HCT116 (cell line): ENCODE measurements at places on chromosomes 3 and 15.
A peak's percentile ranks its signal among the peaks of the same experiment; 100 is the strongest.

GRCh38 chr3:110618512-110619226, 452.9 kb upstream of the NECTIN3 start:
- DNase-seq, result no peak
- no peak overlapping the region for H3K27ac ChIP-seq
- no peaks in the 10 kb centered on the region for H3K27me3 ChIP-seq
- H3K36me3 ChIP-seq, result no peaks in the 10 kb centered on the region
- no peaks in the 10 kb centered on the region for H3K4me1 ChIP-seq
- H3K4me3 ChIP-seq, result no peak overlapping the region

DNA sequence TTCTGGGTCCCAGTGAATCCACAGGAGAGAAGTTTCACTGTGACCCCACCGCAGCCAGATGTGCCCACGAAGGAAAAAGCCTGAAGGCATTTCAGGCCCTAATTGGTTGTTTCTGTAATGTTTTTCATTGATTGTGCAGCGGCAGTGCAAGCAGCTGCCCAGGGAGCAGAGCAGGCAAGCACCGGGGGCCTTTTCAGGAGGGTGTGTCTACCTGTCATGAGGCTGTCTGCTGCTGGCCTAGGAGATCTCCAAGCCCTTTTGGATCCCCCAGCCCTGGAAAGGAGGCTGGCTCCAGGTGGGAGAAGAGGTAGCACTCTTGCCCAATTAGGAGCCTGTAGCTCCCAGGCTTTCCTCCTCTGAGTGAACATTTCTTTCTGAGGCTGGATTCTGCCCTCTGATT, 108.8 kb downstream of the EPHB1 start:
- no peak for DNase-seq
- no peak overlapping the region for H3K27ac ChIP-seq
- no peak overlapping the region for H3K4me3 ChIP-seq
- no peaks in the 10 kb centered on the region for H3K4me1 ChIP-seq
- H3K27me3 ChIP-seq, result peaks cover 33% of the 10 kb centered on the region
- H3K36me3 ChIP-seq, result no peaks in the 10 kb centered on the region

DNA sequence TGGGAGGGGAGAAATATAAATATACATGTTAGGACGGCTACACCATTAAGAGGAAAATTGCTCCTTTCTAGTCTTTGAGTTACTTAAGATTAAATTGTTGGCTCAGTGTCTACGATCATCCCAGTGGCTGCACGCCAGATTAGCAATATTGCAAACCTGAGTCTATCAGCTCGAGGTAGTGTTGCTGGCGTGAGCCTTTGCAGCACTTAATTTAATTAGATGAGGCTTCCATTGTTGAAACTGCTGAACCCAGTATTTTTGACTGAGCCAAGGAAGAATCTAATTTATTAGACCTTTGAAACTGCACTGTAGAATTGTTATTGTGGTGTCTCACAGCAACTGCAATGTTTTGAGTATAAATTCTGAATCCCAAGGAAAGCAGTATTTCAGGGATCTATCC, 782.4 kb upstream of the ROBO1 start:
- no peaks in the 10 kb centered on the region for H3K36me3 ChIP-seq
- no peak for DNase-seq
- H3K27me3 ChIP-seq, result no peaks in the 10 kb centered on the region
- H3K4me3 ChIP-seq, result no peak overlapping the region
- H3K27ac ChIP-seq, result no peak overlapping the region

GRCh38 chr3:64961301-64961700, 273.5 kb upstream of the ADAMTS9 start:
- H3K27ac ChIP-seq, result no peak overlapping the region
- H3K36me3 ChIP-seq, result no peaks in the 10 kb centered on the region
- H3K4me3 ChIP-seq, result no peak overlapping the region
- no peaks in the 10 kb centered on the region for H3K4me1 ChIP-seq

GRCh38 chr3:53921296-53921695, 29.6 kb upstream of the SELENOK start:
- no peaks in the 10 kb centered on the region for H3K4me1 ChIP-seq
- DNase-seq, result no peak
- H3K4me3 ChIP-seq, result no peak overlapping the region
- H3K36me3 ChIP-seq, result no peaks in the 10 kb centered on the region
- peaks cover 5% of the 10 kb centered on the region; the same call in 1 of the 2 replicates for H3K27me3 ChIP-seq
- no peak overlapping the region for H3K27ac ChIP-seq

DNA sequence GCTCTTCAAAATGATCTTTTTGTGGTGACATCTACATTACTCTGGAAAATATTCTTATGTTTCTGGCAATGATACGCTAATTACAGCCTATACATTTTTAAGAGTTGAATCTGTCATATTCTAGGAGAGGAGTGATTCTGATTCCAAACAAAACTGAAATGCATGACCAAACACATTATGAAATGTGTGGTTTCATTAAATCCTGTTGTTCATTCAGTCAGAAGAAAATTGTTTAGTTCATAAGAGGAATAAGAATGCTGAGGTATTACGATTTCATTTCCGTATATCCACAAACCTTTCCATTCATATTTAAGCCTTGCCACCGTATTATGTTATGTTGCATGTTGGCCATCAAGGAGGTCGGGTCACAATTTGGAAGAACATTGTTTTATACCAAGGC, 345.1 kb downstream of the FEZF2 start:
- DNase-seq, result no peak
- no peak overlapping the region for H3K4me3 ChIP-seq
- H3K27ac ChIP-seq, result no peak overlapping the region

- no peak for DNase-seq
- H3K4me1 ChIP-seq, result no peaks in the 10 kb centered on the region
- H3K4me3 ChIP-seq, result no peak overlapping the region
- no peaks in the 10 kb centered on the region for H3K27me3 ChIP-seq
Measured at GRCh38 chr15:25345943-25346342, 92.9 kb downstream of the UBE3A start.

DNA sequence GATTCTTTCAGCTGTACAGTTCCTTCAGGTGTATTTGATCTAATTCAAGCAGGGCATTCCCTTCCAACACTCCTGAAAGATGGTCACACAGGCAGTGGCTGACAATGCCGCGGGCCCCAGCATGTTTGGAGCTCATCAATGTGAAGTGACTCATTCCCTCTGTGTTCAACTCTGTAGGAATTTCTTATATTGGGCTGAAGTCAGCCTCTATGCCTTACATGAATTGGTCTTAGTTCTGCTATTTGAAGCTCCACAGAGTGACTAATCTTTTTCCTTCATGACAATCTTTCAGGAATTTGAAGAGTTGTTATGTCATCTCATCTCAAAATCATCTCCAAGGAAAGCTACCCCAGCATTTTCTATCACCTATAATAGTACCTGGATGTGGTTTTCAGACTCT, 142.5 kb upstream of the C2CD4B start:
- H3K4me3 ChIP-seq, result no peak overlapping the region
- H3K36me3 ChIP-seq, result no peaks in the 10 kb centered on the region
- no peak overlapping the region for H3K27ac ChIP-seq
- H3K4me1 ChIP-seq, result no peaks in the 10 kb centered on the region
- H3K27me3 ChIP-seq, result no peaks in the 10 kb centered on the region

- no peaks in the 10 kb centered on the region for H3K36me3 ChIP-seq
- H3K4me1 ChIP-seq, result no peaks in the 10 kb centered on the region
- no peak overlapping the region for H3K27ac ChIP-seq
- H3K27me3 ChIP-seq, result no peaks in the 10 kb centered on the region
- H3K4me3 ChIP-seq, result no peak overlapping the region
Measured at GRCh38 chr15:40489274-40490175, 18.7 kb downstream of the CHST14 start.

DNA sequence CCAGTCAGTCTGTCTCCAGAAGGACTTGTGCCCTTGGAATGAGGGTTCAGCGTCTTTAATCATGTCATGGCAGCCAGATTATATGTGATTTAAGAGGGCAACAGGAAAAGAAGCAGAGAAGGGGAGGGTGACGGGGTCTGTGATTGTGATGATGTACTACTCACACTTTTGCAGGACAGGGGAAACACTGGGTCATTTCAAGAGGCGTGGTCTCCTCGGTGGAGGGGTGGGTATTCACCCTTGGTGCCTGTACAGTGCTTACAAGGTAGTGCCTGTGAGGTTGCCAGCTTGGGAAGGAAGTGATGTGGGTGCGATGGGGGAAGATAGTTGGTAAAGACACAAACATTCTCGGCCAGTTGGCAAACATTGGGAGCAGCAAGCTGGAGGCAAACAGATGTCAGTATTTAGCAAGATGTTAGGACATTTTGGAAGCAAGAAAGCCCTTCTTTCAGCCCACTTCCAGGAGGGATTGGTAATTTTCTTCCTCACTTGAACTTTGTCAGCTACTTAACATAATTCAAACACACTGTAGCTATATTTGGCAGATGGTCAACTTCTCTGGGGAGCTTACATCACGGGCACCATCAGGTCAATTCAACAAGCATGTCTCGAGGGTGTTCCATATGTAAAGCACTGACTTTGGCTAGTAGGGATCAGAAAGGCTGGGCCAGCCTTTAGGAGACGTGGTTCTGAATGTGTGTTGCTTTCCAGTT, 71.4 kb upstream of the ROPN1 start:
- no peak overlapping the region for H3K27ac ChIP-seq
- H3K4me3 ChIP-seq, result no peak overlapping the region
- DNase-seq, result no peak

DNA sequence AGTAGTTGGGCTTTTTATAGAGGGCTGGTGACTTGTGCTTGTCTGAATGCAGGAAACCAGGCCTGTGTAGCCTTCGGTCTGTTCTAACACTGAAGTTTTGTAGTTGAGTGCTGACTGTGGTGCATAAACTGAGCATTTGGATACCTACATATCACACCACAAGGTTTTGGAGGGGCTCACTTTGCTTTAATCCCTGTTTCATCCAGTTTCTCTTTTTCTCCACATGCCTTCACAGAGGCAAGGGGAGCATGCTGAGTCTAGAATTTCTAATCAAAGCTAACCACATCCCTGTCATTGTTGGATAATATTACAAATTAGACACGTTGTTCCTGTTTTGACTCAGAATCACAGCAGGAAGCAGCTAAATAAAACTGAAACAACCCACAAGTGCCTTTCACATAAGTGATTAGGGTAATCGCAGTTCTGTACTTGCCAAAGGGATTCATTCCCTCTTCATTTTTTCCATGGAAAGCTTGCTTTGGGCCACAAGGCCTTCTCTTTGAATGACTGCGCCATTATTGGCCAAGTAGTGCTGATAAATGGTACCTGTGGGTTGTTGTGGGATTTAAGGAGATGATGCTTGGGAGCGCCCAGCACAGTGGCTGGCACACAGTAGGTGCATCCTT, 48.9 kb downstream of the TGFBR2 start:
- H3K4me1 ChIP-seq, result peaks cover 72% of the 10 kb centered on the region
- no peak overlapping the region for H3K4me3 ChIP-seq
- peak overlapping the region; percentile 99; the same call in 1 of the 2 replicates for H3K27ac ChIP-seq
- DNase-seq, result no peak
- no peaks in the 10 kb centered on the region for H3K27me3 ChIP-seq

DNA sequence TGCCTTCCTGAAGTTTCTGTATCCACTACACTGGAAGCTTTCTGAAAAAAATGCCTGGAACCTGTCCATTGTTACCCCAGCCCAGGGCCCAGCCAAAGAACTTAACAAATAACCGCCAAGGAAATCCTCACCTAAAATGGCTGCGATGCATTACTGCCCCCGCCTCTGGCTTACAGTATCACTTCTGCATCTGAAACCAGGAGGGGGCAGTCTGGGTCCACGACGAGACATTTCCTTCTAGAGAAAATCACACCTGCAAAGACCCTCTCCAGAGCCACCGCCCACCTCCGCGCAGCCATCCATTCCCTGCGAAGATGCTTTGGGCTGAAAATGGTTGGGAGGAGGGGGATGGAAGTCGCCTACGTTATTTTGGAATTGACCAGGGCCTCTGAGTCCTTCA, 22.4 kb upstream of the CELF6 start:
- no peaks in the 10 kb centered on the region for H3K4me1 ChIP-seq
- no peak overlapping the region for H3K27ac ChIP-seq
- no peak overlapping the region for H3K4me3 ChIP-seq
- no peaks in the 10 kb centered on the region for H3K27me3 ChIP-seq
- H3K36me3 ChIP-seq, result peaks cover 3% of the 10 kb centered on the region; the same call in 1 of the 2 replicates

DNA sequence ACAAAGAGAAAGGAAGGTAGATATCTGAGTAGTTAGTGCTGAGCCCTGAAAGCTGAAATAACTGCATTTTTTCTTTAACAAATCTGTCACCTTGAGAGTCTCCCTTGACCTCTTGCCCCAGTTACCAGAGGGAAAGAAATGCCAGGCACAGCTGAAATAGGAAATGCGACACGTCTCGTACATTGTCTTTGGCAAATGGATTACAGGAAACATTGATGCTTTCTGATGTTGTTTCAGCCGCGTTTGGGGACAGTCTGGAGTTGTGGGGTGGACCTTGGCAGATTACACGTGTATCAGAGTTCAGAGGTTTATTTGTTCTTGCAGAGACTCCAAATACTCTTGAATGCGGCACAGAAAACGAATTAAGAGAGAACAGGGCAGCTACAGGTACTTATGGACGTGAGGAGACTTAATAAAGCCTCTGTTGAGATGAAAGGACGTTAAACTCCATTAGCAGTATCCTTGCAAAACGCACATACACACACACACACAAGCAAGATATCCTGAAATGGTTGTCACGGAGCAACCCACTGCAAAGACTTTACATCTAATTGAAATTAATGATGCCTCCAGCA, 272.8 kb upstream of the RORA start:
- H3K27me3 ChIP-seq, result no peaks in the 10 kb centered on the region
- no peak overlapping the region for H3K4me3 ChIP-seq
- no peaks in the 10 kb centered on the region for H3K36me3 ChIP-seq
- DNase-seq, result no peak
- no peaks in the 10 kb centered on the region for H3K4me1 ChIP-seq
- H3K27ac ChIP-seq, result no peak overlapping the region

DNA sequence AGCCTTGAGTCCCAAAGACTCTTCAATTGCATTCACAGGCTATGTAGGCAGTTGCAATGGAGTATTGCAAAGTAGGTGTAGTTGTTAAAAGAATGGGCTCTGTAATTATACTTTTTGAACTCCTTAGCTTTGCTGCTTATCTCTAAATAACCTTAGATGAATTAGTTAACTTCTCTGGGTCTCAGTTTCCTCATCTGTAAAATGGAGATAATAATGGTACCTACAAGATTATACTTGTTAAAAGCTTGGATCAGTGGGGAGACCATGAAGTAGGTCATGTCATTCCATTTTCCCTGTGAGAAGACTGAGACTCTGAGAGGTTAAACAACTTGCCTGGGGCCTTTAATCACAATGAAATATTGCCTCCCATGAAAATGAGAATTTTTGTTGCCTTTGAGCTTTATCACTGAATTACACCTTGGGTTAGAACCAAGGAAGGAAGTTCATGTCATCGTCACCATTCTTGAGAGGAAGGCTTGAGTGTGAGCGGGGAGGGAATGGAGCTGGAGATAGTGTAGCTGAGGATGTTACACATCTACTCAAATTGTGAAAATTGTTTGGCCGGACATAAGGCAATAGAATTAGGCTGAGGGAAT, 38.1 kb downstream of the CTDSPL start:
- no peaks in the 10 kb centered on the region for H3K36me3 ChIP-seq
- H3K4me1 ChIP-seq, result 0 out of 2 replicates have a peak, but pooled peaks cover 3% of the 10 kb centered on the region
